OCI-M1 (cell line): ENCODE measurements at places on chromosomes 4 and X.

- DNase-seq = no peak
Observed at GRCh38 chr4:170270628-170271027, 180.9 kb upstream of the AADAT start.

DNA sequence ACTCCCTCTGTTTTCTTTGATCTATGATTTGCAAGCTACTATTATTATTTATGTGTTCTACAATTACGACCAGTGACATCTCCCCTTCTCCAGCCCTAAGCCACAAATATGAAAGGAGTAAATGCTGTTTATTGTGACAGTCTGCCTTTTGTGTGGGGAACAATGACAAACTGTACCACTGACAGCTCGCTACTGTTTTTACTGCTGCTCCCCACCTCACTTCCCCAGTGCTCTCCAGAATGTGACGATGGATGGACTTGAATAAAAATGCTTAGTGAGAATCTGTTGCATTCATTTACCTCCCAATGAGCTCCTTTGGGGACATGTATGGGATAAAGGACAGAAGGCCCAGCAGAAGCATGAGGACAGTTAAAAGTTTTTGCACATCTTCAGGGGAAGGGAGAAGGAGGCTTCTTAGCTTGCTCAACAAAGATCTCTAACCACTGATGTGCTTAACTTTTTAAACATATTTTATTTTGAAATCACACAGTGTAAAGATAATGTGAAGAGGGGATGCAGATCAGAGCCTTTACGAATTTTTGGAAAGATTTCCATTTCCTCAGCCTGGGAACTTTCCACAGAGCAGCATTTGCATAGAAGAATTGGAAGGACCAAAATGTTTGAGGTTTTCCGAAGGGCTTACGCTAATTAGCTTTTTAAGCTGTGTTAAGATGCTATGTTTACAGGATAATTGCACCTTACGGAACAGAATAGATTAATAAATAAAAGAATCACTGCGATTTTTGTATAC, 485.1 kb upstream of the TENM3 start:
- DNase-seq = no peak

DNA sequence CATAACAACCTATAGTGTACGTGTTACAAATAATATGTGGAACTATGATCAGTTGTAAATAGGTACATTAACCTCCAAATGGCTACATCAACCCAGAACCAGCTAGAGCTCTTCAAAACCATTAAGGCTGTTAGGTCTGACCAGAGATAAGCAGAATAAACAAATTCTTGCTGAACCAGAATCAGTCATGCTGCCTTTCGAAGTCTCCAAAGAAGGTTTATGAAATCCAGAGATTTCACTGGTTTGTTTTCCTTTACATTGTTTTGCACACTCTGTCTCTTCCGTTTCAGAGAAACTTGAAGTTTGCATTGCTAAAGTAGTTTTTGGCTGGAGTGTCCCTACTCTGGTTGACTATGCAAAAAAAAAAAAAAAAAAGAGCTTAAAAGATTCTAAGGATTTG, 177.3 kb upstream of the SLIT2 start:
- no peak for DNase-seq

- no peak for DNase-seq
Observed at GRCh38 chr4:113566015-113566795, 195.3 kb downstream of the CAMK2D start.

GRCh38 chr4:142473218-142473959, 372.7 kb downstream of the INPP4B start:
- peak; percentile 21 for DNase-seq

GRCh38 chrX:47661539-47661938, 2.6 kb upstream of the UXT start:
- no peak for DNase-seq

DNA sequence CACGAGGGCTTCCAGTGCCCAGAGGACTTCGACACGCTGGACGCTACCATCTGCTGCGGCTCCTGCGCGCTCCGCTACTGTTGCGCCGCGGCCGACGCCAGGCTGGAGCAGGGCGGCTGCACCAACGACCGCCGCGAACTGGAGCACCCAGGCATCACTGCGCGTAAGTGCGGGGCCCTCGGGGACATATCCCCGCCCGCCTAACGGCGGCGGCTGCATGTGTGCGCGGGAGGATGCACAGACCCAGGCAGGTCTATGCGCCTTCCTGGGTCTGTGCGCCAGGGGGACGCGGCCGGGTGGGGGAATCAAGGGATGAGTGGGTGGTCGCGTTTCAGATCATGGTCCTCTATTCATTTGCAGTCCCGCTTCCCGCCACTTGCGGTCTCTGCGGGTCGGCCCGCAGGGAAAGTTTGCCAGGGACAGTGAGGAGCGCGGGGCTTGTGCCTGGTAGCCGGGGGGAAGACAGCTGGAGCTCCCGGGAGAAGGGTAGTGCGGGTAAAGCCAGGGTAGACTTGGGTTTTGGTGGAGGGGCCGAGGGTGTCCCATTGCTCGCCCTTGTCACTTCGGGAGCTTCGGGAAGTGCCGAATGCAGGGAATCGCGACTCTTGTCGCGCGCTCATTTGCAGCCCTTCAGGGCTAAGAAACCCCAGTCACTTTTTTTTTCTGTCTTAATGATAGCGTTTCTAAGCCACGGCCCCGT, 1.0 kb downstream of the SHISA3 start:
- peak; percentile 26 for DNase-seq

GRCh38 chr4:17680559-17681280, 66.3 kb downstream of the MED28 start:
- no peak for DNase-seq

DNA sequence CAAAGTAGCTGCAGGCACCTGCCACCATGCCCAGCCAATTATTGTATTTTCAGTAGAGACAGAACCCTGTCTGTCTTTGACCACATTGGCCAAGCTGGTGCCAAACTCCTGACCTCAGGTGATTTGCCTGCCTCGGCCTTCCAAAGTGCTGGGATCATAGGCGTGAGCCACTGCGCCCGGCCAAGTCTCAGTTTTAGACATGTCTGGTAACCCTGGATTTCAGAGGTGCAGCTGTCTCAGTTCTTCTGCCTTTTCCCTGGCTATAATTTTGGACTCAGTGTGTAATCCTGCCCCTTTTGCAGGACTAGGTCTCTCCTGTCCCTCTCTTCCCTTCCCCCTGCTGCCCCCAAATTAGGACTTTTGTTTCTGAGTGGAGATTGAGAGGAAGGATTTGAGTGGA, 46.6 kb downstream of the FAM193A start:
- no peak for DNase-seq

- DNase-seq = no peak
Observed at GRCh38 chrX:22056235-22056634, 24.1 kb downstream of the PHEX start.

DNA sequence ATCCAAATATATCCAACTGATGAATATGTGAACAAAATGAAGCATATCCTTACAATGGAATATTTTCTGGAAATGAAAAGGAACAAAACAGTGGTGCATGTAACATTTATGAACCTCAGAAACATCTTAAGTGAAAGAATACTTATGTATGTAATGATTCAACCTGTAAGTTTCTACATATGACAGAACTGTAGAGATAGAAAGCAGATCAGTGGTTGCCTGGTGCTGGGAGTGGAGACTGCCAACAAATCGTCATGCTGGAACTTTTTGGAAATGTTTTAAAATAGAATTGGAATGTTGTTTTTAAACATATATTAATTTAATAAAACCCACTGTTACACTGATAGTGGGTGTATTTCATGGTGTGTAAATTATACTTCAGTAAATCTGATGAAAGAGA, 667.5 kb downstream of the RAPGEF2 start:
- peak; percentile 46 for DNase-seq

- DNase-seq = peak; percentile 50
Observed at GRCh38 chr4:10684631-10685030, at the start of gene CLNK. Gene CLNK, minus strand, starts transcription at chr4:10684768. Its CDS starts 16,899 bp downstream, at chr4:10667869.

- DNase-seq = peak; percentile 12
Observed at GRCh38 chr4:73698217-73698616, 42.2 kb upstream of the CXCL8 start.

DNA sequence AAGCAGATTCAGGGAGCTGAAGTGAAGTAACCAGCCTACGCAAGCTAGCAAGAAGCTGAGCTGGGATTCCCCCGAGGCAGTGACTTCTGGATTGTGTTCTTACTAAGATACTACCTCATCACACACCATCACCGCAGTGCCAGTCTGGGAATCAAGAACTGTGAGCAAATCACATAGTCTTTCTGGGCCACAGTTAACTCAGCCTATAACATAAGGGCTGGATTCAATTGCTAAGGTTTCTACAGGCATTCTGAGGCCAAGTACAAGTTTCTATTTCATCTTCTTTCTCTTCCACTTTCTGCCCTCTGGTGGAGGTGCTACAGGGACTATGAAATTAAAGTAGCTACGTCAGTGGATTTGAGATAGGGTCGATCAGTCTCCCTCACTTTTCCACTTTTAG, 1.4 kb upstream of the CORIN start:
- DNase-seq = peak; percentile 72

DNA sequence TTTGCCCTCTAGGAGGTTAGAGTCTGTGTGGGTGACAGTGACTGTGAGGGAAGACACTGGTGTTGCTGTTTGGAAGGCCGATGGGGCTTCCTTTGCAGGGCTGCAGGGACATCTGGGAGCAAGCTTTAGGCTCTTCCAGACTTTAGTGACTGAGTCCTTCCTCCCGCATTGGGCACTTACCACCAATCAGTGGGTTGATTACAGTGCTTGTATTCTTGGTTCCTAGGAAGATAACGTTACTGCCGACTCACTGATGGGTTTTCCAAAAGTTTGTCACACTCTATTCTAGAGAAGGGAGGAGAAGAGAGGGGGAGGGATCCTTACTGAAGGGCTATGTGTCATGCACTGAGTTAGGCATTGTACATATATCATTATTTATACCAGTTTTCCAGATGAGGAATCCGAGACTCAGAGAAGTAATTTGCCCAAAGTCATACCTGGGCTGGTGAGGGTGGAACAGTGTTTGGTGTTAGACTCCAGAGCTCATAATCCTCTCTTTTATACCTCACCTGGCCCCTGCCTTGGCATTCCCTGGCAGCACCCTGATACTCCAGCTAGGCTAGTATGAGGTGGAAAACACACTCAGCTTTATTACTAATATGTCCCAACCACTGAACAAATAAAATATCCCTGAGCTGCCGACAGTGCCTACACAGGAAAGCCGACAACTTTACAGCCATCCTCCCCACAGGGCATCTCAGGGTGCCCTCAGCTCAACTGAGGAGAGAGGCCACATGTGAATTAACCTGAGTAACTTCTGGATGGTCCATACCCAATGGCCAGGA, 3.8 kb downstream of the CHST7 start:
- peak; percentile 22 for DNase-seq

- peak; percentile 89 for DNase-seq
Observed at GRCh38 chr4:105714071-105714521, 5.5 kb downstream of the GSTCD start.

- no peak for DNase-seq
Observed at GRCh38 chr4:14874990-14875389, 127.3 kb upstream of the CPEB2 start.

DNA sequence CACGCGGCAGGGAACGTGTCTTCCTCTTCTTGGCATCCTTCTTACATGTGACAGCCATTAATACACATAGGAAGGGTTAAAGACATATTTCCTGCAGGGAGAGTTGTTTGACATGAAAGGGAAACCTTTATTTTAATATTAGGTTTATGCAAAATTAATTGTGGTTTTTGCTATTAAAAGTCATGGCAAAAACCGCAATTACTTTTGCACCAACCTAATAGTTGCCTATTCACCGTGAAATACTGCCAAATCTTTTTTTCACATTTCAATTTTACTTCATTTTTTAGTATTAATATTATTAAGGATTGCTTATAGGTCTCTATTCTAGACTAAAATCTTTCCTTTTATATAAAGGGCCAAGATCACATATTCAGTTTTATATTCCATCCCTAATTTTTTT, 230.4 kb upstream of the PITX2 start:
- no peak for DNase-seq

- no peak for DNase-seq
Observed at GRCh38 chrX:68992821-68993397, 164.1 kb downstream of the EFNB1 start.

- no peak for DNase-seq
Observed at GRCh38 chr4:700587-701264, 4.9 kb upstream of the PCGF3 start.

- peak; percentile 83 for DNase-seq
Observed at GRCh38 chr4:123599061-123599919, 202.7 kb downstream of the SPRY1 start.

GRCh38 chr4:24973747-24974601, 56.8 kb downstream of the LGI2 start:
- DNase-seq = no peak

GRCh38 chr4:103046416-103047290, 27.1 kb upstream of the SLC9B1 start:
- DNase-seq = peak; percentile 69

GRCh38 chrX:44344194-44344593, 722 bp upstream of the EFHC2 start:
- DNase-seq = peak; percentile 78

DNA sequence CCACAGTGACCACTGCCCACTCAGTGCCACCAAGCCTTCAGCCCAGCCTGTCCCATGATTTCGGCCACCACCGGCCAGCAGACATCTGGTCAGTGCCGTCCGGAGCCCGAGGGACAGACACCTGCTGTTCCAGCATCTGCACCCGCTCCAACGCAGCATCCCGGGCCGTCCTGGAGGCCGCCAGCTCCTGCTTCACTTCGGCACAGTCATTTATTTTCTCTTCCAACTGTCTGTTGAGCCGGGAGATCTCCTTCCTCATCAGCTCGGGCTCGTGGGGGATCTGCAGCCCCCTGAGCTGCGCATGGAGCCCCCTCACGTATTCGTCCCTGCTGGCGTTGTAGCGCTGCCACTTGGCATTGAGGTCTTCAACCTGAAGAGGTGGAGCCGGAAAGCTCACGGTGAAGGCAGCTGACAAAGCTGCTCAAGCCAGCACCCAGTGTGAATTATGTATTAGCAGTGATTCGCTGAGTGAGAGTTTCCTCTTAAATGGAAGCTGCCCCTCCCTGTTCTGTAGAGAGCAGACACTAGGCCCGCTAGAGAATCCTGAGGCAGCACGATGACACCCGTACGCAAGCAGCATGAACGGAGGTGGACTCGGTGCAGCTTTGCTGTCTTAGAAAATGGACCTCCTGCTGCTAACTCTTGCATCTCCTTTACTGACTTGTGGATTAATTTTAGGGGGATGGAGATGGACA, 11.4 kb downstream of the TNIP2 start:
- no peak for DNase-seq

DNA sequence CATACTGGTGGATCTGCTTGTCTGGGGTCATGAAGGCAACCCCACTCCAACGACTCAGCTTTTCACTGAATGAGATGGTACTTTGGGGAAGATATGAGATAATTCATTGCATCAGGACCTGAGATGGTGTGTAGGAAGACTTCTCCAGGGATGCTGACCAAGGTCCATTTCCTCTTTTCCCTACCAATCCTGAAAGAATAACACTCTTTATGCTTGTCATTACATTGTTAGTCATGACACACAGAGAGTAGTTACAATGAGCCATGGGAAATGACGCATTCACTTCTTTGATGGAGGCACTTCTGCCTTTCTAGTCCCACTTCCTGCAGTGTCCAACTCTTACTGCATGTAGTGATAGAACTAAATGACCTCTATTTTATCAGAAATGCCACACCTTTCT, 58.6 kb downstream of the AREG start:
- no peak for DNase-seq

DNA sequence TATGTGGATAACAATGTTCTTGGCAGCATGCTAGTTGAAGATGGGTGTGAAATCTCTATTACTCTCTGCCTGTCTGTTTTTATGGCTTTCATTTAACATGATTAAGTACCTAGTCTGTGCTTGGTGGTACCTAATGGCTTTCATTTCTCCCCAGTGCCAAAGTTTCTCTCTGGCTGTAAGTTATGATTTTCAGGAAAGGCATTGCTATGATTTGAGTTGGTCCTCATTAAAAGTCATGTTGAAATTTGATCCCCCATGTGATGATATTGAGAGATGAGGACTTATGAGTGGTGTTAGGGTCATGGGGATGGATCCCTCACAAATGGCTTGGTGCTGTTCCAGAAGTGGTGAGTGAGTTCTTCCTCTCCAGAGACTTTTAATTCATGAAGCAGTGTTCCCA, 162.4 kb upstream of the IL15 start:
- DNase-seq = no peak
